ENCODE measurements at places on chromosomes 3 and 15. TPM values are rescaled to one million over a fixed set of nuclear protein-coding genes. Genes with fewer than 3 reads are reported as not detected.

CASR gene
- total RNA-seq: not detected

HDC gene
- total RNA-seq: not detected

TMCO5A gene
- not detected for total RNA-seq

SLC6A11 gene
- total RNA-seq: 34.0 TPM

DNA sequence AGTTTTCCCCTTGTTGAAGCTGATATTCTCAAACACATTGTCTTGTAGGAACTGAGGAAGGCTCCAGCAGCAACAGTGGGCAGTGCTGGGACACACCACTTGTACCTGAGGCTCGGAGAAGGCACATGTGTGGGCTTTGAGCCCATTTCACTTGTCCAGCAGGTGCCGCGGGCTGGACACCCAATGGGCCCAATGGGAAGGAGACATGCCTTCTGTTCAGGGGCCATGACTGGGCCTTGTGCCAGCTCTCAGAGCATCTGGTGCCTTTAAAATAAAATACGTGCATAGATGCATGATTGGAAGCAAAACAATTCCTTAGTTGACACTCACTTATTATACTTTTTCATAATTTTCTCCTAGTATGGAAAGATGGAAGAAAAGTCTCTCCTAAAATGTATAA lies 334.2 kb downstream of the KLF13 start:
- DNase-seq: no peak
